Activated naive CD4-positive, alpha-beta T cell (primary cell): ENCODE measurements at places on chromosomes 7 and 10.

- DNase-seq: no peak
Measured at GRCh38 chr7:97004247-97005182, 838 bp upstream of the DLX6 start.

GRCh38 chr10:11173042-11173441, 155.4 kb downstream of the CELF2 start:
- DNase-seq: no peak

DNA sequence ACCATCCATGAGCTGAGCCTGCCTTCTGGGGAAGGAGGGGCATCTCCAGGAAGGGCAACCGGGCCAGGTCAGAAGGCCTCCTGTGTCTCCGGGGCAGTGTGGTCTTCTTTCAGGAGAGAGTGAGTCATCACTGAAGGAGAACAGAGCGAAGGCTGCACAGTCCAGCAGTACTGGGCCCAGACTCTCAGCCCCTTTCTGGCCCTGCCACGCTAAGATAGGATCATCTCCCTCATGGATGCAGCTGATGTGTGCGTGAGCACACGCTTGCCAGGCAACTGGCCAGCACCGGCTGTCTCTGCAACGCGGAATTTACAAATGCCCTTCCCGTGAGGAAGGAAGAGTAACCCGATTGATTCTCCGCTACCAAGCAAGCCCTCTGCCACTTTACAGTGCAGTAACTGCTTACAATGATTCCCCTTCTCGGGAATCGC, 328.2 kb downstream of the TNS3 start:
- no peak for DNase-seq

DNA sequence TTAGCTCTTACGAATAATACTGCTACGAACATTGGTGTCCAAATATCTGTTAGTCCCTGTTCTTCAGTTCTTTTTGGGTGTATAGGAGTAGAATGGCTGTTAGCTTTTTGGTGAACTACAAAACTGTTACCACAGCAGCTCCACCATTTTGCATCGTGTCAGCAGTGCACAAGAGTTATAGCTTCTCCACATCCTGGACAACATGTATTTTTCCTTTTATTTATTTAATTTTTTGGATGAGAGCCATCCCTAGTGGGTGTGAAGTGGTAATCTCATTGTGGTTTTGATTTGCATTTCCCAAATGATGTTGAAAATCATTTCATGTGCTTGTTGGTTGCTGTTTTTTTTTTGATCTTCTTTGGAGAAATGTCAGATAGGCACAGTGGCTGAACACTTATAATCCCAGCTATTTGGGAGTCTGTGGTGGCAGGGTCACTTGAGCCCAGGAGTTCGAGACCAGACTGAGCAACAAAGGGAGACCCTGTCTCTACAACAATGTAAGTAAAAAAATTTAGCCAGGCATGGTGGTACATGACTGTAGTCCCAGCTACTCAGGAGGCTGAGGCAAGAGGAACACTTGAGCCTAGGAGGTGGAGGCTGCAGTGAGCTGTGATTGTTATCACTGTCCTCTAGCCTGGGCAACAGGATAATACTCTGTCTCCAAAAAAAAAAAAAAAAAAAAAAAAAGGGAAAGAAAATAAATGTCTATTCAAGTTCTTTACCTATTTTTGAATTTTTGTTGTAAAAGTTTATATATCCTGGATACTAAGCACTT, 31.7 kb downstream of the TRIM24 start:
- DNase-seq: no peak

DNA sequence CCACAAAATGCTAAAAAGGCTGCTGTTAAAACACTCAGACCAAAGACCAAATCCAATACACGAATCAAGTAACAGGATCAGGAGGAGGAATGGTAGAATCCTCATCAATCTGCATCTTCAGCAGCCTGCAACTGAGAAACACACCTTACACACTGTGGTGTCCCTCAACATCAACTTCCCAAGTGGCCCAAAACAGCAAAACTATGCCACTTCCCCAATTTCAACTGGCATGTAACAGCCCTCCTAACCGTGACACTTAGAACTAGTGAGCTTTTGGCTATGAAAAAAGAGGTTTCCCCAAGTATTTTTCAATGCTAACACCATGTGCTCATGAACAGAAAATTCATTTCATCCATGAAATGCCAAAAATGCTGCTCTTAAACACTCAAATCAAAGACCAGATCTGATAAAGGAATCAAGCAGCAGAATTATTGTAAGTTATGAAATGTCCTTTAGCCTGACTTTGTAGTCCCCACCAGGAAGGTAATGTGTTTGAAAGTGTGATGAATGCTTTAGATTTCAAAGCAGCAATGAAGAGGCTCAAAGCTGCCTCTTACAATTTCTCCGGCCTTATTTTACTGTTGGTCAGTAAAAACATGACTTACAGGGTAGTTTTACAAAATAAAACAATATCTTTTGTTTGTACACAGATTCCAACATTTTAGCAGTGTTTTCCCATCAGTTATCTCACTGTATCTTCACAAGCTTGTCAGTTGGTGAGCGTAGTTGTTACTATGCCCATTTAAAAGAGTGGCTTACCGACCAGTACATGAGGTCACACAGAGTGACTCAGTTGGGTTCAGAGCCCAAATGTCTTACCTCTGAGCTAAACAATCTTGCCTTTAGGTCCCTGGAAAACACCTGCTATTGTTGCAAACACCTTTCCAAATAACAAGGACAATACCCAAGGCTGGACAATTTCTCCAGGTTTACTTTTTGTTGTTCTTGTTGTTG, 65.7 kb upstream of the ASAH2 start:
- no peak for DNase-seq

GRCh38 chr10:126294451-126294850, 93.8 kb downstream of the ADAM12 start:
- DNase-seq: no peak

GRCh38 chr7:19009241-19009935, 108.0 kb downstream of the TWIST1 start:
- no peak for DNase-seq

- no peak for DNase-seq
Measured at GRCh38 chr10:32650246-32650655, 204.3 kb downstream of the CCDC7 start.

GRCh38 chr7:137871170-137871915, 24.6 kb upstream of the DGKI start:
- no peak for DNase-seq
